Epithelial cell of esophagus (primary cell): ENCODE measurements at places on chromosomes 2 and 18.

DNA sequence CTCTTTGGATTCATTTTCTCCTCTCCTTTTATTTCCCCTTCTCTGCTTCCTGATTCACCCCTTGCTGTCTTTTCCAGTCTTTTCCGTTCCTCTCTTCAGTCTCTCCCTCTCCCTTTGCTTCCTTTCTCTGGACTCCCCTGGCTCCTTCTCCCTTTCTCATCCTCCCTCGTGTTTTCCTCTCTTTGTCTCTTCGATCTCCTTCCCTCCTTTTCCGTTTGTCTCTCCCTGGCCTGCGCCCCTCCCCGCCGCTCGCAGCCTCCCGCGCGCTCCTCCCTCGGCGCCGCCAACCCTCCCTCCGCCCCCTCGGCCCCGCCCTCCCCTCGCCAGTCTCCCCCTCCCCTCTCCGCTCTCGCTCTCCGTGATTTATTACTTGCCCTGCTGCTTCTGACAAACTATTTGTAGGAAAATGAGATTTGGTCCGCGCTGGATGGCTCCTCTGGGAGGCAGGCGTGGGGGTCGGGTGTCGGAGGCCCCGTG, 46.0 kb upstream of the PAX8 start:
- peak; percentile 71 for DNase-seq

DNA sequence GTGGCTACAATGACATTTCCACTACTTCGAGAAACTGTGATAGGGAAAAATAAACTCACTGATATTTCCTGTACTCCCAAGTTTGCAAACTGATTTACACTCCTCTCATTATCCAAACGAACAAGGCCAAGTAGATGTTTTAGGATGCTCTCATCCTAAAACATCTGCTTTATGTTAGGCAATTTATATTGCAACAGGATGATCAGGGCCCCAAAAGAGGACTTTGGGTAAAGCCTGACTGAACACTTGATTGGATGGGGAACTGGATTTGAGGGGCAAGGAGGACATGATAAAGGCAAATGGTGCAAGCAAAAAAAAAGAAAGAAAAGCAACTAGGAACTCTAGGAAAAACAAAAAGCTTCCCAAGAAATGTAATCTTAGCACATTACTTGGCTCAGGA, 2.1 kb upstream of the HES6 start:
- no peak for DNase-seq

- no peak for DNase-seq
These were observed 134.6 kb upstream of the KLHL29 start for GRCh38 chr2:23250371-23250770.

GRCh38 chr2:28370354-28370753, 22.3 kb upstream of the FOSL2 start:
- no peak for DNase-seq

- DNase-seq: no peak
These were observed 5.3 kb downstream of the SATB2 start for GRCh38 chr2:199452260-199452990.

GRCh38 chr18:415047-415446, 85.5 kb downstream of the COLEC12 start:
- no peak for DNase-seq

GRCh38 chr2:170928036-170928823, 823 bp upstream of the GORASP2 start:
- peak; percentile 41 for DNase-seq

DNA sequence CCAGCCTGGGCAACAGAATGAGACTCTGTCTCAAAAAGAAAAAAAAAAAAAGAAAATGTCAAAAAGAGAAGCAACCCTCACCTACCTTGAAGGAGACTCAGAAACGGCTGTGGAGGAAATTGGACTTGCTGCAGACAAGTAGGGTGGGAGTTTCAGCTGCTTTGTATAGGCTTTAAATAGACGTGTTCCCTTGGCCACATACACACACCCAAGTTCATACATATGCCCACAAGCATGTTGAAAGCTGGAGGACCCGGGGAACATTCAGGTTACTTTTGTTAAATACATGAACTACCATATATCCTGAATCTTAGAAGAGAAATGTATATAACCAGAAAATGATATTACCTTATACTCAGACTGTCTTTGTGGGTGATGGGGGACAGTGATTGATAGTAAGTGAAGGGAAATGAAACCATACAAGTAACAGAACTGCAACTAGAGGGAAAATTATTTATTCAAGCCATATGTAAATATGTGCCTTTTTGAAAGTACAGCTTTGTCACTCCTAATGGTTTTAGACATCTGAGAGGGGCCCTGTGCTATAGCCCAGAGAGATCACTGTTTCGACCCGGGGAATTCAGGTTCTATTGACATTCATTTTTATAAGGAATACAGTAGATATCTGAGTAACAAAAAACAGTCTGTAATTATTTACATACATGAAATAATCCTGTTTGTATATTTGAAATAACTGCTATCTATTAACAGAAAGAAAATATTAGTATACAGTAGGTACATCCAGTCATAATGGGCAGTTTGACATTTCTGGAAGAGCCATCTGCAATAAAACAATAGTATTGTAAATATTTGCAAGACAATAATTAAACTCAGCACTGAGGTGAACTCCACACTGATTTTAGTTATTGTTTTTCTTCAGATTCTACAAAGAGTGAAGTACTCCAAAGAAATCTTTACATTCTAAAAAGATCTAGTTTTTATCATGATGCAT, 48.0 kb upstream of the TGIF1 start:
- DNase-seq: no peak

GRCh38 chr2:128076461-128077106, 14.4 kb upstream of the UGGT1 start:
- DNase-seq: no peak

GRCh38 chr2:191617575-191617974, 60.4 kb upstream of the NABP1 start:
- peak; percentile 51 for DNase-seq

DNA sequence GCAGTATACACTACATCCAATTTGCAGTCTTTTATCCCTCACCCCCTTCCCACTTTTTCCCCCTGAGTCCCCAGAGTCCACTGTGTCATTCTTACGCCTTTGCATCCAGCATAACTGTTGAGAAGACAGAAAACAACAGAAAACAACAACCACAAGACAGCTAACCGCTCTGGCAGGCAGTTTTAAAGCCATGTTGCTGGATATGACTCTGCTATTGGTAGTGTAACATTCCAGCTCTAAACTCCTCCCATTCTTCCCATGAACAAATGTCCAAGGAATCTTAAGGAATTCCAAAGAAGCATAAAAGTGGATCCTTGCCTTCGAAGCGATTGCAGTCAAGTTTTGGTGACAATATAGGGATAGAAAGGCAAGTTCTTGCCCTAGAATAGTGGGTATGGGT, 599.1 kb downstream of the NYAP2 start:
- DNase-seq: no peak

GRCh38 chr2:33552758-33553461, 46.2 kb downstream of the FAM98A start:
- DNase-seq: no peak

DNA sequence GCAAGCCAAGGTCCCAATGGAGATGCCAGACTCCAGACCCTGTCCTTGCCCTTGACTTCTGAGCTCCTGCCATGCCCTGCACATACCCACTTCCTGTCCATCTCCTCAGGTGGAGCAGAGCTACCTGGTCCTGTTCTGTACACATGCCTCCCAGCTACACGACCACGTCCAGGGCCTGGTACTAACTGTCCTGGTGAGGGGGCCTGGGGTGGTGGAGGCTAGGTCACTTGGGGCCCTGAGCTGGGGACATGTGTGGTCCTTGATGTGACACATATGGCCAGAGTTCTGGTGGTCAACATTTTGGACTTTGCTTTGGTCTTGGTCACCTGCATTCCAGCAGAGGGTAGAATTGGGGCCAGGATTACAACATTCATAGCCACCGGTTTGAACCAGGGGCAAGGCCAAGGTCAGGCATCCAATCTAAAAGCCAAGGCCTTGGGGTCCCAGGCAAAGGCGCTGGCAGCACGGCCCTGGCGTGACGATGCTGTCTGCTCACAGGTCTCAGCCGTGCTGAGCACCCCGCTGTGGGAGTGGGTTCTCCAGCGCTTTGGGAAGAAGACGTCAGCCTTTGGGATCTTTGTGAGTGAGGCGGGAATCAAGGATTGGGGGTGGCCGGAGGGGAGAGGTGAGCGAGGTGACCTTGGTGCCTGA, 12.6 kb downstream of the MFSD2B start:
- DNase-seq: no peak

- DNase-seq: no peak
These were observed 972 bp upstream of the IGFBP5 start for GRCh38 chr2:216696321-216696720.

- no peak for DNase-seq
These were observed 92.1 kb downstream of the SMAD2 start for GRCh38 chr18:47838396-47838795.

GRCh38 chr2:66066032-66066431, 368.9 kb upstream of the MEIS1 start:
- no peak for DNase-seq

GRCh38 chr2:239985356-239985755, 39.8 kb downstream of the NDUFA10 start:
- no peak for DNase-seq

- DNase-seq: no peak
These were observed 134.7 kb upstream of the DNAJC10 start for GRCh38 chr2:182581196-182581935.

DNA sequence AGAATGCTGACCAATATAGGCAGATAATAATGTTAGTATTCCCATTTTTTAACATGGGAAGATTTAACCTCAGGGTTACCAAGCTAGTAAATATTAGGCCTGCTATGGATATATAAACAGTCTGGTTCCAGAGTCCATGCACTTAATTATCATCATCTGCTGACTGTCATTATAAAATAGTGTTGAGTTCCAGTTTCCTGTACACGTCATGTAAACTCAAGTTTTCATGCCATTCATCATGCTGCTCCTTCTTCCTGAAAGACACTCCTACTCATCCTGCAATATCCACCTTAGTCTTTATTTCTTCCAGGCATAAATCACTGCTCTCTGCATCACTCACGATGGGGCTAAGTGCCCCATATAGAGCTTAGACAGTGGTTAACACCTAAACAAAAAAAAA, 420.8 kb upstream of the SPHKAP start:
- no peak for DNase-seq

- no peak for DNase-seq
These were observed 3.4 kb downstream of the ATIC start for GRCh38 chr2:215315301-215315700.

DNA sequence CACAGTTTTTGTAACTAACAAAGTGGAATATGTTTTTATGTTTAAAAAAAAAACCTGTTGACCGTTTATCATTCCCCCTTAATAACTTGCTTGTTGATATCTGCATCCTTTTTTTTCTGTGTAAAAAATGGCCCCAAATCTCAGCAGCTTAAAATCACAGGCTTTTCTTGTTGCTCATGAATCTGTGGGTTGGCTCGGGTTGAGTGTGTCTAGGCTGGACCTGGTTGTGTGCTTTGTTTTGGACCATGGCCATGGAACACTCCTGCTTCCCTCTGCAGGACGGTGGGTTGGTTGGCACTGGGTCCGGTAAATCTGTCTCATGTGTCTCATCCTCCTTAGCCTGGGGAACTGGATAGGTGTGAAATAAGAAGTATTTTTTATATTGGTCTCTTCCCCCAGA, 139.0 kb upstream of the LINC00305 start:
- DNase-seq: no peak

DNA sequence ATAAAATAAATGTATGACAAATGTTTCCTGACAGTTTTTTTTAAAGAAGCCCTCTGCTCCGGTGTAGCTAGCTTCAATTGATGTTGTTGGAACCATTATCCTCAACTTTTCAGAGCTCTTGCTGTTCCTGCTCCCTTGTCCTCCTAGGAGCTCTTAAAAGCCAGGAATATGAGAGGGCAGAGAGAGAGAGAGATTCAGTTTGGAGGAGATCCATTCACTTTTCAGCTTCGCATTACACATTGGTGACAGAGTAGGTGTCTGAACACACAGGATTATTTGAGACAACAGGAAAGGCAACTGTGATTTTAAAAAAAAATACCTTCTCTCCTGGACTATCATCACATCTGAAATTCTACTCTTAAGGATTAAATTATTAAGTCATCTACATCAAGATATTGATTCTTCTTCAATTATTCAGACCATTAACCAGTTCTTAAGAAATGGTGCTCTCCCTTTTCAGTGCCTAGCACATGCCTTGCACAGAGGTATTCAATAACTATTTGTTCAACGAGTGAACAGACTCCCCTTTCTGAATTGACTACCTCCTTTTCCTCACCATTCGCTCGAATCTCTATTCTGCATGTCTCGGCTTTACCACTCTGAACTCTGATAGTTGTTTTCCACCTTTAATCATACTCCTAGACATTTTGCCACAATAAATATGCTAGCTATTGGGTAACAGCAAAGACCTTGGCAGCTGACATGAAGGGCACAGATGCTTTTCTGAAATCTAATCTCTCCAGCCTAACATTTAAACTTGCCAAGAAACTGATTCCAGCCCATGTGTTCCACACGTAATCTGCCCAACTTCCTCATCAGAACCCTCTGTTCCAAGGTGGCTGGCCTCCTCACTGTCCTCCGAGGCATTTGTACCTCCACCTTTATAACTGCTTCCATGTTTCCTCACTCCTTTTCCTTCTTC, 28.6 kb upstream of the SLC35F5 start:
- DNase-seq: no peak

DNA sequence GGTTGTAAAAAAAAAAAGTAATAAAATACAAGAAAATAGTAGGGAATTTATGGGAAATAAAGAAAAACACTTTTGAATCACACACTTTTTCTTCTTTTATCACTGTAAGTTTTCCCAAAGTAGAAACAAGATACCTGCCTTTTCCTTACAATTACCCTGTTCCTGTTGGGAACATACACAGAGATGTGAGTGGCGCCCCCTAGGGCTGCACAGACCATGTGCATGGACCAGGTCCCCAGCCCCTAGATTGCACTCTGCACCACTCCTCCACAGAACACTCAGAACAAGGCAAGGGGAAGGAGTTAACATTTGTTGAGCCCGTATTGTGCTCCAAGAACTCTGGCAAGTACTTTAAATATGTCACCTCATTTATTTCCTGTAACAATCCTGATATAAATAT, 118.7 kb upstream of the NRP2 start:
- no peak for DNase-seq

GRCh38 chr2:208142925-208143799, 2.8 kb downstream of the CRYGB start:
- no peak for DNase-seq

GRCh38 chr18:28287146-28287545, 110.2 kb upstream of the CDH2 start:
- DNase-seq: no peak

GRCh38 chr2:45180033-45180746, 170.9 kb upstream of the SIX2 start:
- no peak for DNase-seq

DNA sequence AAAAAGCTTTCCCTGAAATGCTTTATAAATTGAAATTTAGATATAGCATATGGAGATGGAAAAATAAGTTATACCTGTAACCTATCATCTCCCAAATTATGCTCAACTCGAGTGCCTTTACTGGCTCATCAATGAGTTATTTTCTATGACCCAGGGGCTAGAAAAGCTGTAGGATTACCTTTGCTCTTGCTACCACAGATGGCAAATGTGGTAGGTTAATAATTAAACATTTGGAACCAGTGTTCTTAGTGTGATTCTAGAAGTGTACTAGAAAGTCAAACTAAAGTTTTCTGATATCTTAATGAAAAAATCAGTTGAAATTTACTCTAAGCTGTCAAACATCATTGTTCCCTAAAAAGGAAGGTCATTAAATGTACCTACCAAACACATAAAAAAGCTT, 22.5 kb downstream of the ALS2 start:
- DNase-seq: no peak

- DNase-seq: no peak
These were observed 591.9 kb downstream of the IRS1 start for GRCh38 chr2:226207671-226208070.

- peak; percentile 82 for DNase-seq
These were observed 140.6 kb upstream of the GLI2 start for GRCh38 chr2:120594856-120595685.
